ENCODE measurements at places on chromosomes 4 and X.

DNA sequence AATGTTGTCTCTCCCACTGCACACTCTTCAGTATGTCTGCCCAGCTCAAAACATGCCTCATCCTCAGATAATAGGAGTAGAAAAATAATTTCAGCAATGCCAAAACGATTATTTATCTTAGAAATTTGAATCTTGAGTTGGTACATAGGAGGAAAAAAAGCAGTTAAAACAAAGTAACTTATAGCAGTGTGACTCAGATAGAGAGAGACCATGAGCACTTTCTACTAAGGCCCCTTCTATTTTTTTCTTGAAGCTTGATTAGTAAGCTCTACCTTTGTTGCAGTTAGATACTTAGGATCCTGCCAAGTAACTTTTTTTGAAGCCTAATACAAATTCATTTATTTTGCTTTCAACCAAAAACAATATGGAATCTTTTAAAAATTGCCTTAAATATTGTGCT lies 212.3 kb downstream of the MAD2L1 start:
- no peak for DNase-seq

GRCh38 chrX:72176981-72177380 lies 4.6 kb upstream of the PIN4 start:
- no peak for DNase-seq

- DNase-seq: no peak
These were observed 88.9 kb downstream of the RASL11B start for GRCh38 chr4:52951016-52951415.

DNA sequence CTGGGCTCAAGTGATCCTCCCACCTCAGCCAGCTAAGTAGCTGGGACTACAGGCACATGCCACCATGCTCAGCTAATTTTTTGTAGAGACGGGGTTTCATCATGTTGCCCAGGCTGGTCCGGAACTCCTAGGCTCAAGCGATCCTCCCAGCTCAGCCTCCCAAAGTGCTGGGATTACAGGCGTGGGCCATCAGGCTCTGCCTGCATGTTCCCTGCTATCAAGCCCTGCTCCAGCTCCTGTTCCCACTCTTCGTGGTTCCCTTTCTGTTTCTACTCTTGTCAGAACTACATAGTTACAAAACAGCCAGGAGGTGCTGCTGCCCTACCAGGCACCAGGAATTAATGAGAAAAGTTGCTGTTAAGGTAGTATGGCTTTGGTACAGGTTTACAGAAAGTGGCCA lies 8.7 kb downstream of the TIMP1 start:
- no peak for DNase-seq

- no peak for DNase-seq
These were observed 65.2 kb upstream of the TENT5D start for GRCh38 chrX:80354966-80355465.

DNA sequence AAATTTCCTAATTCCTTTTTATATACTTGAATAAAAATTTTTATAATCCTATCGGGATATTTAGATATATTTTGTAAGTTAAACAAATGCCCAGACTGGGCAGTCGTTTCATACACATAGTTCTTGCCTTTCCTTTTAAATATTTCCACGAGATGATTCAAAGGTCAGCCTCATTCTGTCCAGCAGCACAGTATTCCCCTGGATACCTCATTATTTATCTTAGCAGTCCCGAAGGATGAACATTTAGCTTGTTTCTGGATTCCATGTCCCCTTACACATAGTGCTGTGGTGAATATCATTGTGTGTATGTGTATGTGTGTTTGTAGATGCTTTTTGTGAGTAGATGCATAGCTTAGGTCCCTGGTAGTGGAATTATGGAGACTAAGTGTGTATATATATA lies 38.3 kb downstream of the RAPGEF2 start:
- DNase-seq: no peak

DNA sequence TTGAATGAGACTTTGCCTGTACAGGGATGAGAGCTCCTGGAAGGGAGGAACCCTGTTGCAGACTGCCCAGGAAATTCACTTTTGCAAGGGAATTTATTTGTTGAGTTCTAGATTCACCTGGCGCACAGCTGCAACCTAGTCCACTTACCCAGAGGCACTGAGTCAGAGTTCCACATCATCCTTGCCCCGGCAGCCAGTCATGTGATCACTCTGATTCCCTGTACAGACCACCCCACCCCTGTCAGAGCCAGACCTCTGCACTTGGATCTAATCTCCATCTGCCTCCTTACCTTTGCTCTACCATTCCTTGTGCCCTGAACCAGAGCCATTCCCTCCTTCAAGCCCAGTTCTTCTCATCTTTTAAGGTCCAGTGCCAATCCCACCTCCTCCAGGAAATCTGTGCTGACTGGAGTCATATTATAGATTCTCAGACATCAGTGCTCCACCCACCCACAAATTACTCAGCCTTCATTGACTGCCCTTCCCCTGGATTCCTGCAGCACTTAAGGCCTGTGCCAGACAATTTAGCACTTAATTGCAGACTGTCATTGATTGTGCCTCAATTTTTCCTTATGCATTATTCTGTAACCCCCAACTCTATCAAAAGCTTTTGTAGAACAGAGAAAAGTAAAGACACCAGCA lies 84.1 kb upstream of the MAGEA4 start:
- DNase-seq: no peak

GRCh38 chrX:74450803-74451449 lies 29.6 kb downstream of the SLC16A2 start:
- DNase-seq: no peak

- DNase-seq: peak; percentile 86
These were observed 918 bp upstream of the FGFRL1 start for GRCh38 chr4:1010395-1011021.

- no peak for DNase-seq
These were observed 67.2 kb upstream of the BRWD3 start for GRCh38 chrX:80876877-80877276.

- DNase-seq: no peak
These were observed 9.3 kb downstream of the FAM120C start for GRCh38 chrX:54173791-54174190.

GRCh38 chrX:78124307-78124706 lies 15.1 kb downstream of the TAF9B start:
- no peak for DNase-seq

- DNase-seq: no peak
These were observed 3.9 kb upstream of the OCIAD2 start for GRCh38 chr4:48910511-48910910.

All from activated CD8-positive, alpha-beta memory T cell treated with anti-CD3 and anti-CD28 coated beads, Interleukin-2, amount 50 U/mL, for 48 hours (primary cell).